ENCODE measurements at places on chromosomes 6 and 20.

DNA sequence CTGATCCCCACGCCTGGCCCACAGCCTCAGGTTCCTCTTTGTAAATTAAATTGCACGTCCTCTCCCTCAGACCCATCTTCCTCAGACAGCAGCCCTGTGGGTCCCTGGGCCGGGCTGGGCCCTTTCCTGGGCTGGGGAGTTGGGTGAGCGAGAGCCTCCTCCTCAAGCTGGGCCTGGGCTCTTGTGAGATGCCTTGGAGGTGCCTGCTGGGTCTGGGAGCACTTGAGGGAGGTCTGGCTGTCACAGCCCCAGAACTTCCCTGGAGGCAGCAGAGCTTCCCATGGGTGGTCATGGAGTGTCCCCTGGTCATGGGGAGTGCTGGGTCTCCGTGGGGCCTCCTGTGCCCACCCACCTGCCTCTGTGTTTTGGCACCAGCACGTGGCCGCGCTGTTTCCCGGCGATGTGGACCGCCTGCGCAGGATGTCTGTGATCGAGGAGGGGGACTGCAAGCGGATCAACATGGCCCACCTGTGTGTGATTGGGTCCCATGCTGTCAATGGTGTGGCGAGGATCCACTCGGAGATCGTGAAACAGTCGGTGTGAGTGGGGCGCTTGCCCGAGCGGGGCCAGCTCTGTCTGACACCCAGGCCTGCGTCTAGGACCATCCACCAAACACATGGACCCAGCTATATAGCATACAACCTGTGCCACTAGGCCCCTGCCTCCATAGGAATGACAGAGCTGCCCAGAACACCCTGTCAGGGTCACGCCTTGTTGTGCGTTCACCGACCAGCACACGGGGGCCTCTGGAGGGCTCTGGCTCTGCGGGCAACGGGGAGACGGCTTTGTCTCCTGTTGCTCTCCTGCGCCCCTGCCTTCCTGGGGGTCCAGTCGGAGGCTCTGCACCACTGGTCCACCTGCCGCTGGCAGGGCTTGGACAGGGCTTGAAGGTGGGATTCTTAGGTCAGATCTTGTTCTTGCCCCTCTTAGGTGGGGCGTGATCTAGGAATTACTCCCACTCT lies 33.0 kb downstream of the PYGB start:
- no peak for DNase-seq

DNA sequence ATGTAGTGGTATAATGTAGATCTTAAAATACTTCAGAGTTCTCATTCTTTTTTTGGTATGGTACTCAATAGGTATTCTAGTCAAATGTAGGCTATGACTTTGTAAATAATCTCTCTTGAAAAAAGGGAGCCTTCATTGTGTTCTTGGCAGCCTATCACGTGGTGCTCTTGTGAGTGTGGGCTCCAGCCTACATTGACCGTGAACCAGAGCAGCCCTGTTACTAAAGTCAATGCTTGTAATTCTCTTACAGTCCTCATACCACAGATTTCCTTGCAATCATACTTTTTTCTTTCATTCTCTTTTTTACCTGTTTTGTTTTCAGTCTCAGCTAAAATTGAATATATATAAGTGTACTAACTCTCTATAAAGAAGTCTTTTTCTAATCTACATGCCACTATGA lies 31.1 kb downstream of the ARID1B start:
- no peak for DNase-seq

DNA sequence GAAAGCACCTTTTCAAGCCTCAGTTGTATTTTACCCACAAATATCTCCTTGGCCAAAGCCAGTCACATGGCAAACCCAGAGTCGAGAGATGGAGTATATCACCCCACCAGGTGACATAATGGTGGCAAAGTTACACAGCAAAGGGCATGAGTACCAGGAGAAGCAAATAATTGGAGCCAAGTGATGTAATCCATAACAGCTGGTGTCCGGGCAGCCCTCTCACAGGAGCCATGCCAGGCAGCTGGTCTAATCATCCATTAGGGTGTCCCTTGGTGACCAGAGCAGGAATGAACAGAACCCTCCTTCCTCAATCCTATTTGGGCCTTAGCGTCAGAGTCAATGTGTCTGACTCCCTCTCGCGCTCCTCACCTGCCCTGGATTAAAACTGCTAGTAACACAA lies 272.1 kb downstream of the LRFN2 start:
- no peak for DNase-seq

- DNase-seq: no peak
Observed at GRCh38 chr6:69994251-69994650, 127.9 kb downstream of the COL19A1 start.

DNA sequence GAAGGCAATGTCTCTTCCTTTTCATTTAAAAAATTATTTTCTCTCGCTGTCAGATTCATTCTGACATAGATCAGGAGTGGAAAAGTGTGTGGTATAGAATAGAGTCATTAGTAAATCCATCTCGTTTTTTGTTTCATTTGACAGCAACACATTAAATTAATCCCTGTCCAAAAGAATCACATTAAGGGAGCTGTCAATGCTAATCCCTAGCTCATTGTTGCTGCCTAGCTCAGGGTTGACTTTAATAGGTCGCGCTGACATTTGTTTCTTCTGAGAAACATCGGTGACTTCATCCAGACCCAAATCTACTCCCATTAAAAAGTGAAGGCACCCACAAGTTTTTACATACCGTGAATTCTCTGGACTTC lies 25.4 kb upstream of the MAP3K7 start:
- DNase-seq: no peak

DNA sequence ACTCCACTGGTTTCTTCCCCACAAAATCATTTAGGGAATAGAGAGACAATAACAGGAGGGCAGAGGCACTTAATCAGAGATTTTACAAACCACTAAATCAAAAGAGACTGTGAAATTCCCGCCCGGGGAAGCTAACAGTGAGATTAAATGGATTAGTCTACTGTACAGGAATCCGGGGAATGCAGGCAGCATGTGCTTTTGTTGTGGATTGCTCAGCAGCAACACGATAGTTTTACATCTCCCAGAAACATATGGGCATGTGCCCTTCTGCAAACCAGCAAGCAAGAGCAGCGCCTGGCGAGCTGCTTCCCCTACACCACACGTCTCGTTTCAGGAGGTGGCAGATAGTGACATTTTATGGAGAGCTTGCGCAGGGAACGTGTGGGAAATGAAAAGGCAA lies 382.3 kb downstream of the CD83 start:
- no peak for DNase-seq

DNA sequence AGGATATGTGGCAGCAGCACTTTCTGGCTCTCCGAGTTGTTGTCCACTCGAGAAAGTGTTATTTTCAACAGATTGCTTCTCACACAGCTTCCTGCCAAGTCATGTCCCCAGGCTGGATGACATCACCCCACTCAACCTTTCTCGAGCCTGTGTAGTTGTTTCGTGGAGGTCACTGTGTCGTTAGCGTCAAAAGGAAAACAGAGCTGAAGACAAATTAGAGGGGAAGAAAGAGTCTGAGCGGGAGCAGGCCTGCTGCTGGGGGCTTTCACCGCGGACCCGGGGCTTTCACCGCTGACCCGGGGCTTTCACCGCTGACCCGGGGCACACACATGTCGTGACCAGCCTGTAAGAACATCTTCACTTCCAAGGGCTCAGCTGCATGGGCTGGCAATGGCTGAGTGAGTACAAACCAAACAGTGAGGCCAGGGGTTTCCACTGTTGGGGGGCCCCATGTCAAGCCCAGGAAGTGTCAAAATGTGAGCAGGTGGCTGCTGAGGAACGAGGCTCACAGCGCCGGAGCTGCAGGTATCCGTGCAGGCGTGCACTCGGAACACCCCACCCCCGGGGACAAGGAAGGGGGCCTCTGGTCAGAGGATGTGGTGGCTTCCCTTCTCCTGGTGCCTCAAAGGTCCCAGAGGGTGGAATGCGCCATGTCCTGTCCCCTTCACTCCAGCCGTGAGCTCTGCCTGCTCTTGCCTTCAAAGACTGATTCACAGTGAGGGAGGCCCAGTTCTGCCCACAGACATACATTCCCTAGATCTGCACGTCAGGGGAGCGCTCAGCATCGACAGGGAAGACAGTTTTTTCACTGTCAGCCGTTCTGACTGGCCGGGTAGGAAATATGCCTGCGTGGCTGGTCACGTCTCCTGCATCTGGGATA lies 365.9 kb downstream of the TAF4 start:
- no peak for DNase-seq

DNA sequence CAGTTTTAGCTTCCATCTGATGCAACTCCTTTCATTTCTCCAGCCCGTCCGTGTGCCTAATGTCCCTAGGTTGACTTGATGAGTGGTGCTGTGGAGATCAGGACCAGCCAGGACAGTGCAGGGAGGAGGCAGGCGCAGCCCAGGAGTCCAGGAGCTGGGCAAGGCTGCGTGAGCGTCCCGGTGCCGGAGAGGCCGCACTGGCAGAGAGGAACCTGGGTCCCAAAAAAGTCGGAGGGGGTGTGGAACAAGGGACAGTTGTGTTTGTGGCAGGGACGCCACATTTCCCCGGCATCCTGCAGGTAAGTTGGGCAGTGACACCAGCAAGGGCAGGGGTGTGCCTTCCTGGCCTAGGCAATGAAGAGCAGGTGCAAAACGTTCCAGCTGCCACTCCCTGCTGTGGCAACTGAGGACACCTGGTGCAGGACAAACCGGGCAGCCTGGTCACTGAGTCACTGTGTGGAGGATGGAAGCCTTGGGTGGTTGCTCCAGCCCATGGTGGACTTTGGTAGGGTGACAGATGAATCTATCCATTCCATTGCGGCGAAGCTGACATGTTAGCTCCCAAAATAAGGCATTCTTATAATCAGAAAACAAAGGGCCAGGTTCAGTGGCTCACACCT lies 53.2 kb downstream of the RAMACL start:
- DNase-seq: no peak

- no peak for DNase-seq
Observed at GRCh38 chr6:7727946-7728854, 2.3 kb downstream of the BMP6 start.

GRCh38 chr6:158506601-158507000 lies 53.3 kb upstream of the TMEM181 start:
- DNase-seq: no peak

DNA sequence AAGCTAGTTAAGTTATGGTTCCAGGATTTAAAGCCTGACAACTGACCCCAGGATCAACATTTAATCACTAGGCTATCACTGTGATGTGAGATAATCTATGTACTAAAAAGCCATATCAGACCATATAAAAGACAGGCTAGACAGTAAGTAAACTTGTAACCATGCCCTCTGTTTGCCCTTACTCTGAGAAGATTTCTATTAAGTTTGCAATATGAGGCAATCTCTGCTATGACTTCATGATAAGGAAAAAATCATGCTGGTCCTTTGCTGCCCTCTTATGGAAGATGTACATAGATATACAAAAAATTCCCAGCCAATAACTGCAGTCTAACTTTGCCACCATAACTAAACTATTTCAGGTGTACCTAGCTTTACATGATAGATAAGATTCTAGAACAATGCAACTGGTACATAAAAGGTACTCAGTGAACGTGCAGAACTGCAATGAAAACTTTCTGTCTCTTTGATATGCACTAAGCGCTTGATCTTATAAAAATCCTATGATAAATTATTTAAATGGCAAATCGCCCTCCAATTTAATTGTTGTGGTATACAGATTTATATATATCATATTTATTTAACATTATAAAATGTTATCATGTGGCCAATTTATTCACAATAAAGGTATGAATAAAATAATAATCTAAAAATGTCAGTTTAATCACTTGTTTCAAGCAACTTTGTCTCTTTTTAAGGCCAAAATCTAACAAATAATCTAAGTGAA lies 70.5 kb downstream of the FAM217A start:
- DNase-seq: peak; percentile 97

- no peak for DNase-seq
Observed at GRCh38 chr6:95228636-95229035, 348.7 kb upstream of the MANEA start.

DNA sequence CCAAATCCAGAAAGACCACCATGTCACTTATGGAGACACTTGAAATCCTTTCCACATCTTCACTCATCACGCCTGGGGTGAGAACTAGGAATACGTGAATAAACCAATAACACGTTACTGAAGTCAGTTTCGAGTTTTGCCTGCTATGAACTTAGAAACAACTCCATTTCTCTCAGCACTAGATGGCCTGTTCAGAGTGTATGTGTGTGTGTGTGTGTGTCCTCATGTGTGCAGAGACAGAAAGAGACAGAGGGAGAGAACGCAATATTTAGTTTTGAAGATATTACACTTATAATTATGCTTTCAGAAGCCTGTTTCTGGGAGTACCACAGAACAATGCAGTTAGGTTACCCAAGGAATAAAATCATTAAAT lies 81.2 kb upstream of the CCN6 start:
- no peak for DNase-seq

- DNase-seq: no peak
Observed at GRCh38 chr6:12060780-12061609, 48.9 kb downstream of the HIVEP1 start.

DNA sequence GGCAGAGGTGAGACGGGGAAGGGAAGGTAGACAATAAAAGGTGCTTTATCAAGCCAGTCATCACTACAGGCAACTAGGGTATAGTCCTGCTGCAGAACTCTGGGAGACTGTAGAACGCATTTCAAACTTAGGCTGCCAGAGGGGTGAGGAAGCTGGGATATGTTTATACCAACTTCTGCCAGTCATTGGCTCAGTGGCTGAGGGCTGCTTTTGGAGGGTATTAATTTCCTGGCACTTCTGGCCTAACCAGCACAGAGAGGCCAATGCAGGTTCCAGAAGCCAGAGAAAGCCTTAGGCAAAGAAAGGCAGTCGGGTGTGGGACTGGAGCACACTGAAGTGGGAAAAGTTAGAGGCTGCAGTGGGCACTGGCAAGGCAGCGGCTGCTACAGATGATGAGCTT lies 3.9 kb upstream of the CPNE5 start:
- DNase-seq: no peak

- DNase-seq: no peak
Observed at GRCh38 chr6:44071670-44072451, 55.4 kb downstream of the MRPL14 start.

DNA sequence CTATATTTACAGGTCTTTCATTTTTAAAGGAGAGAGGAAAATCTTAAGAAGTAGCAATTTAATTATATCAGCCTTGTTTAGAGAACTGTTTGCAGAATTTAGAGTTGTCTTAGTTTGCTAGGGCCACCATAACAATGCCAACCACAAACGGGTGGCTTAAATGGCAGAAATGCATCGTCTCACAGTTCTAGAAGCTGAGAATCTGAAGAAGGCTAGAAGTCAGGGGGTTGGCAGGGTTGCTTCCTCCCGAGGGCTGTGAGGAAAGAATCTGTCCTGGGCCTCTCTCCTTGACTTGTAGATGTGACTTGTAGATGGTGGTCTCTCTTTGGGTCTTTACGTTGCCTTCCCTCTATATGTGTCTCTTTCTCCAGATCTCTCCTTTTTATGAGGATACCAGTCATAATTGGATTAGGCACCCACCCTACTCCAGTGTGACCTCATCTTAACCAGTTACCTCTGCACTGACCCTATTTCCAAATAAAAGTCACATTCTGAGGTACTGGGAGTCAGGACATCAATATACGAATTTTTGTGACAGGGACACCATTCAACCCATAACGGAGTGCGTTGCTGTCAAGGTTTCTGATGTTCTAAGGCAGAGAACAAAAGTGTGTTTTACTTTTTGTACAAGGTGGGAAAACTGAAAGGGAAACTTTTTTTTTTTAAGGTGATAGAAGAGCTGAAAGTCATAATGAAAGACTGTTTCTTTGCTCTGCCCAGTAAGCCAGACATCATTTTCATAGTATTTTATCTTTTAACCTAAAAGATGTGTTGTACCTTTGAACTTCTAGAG lies 84.4 kb downstream of the SAMD3 start:
- DNase-seq: no peak

- DNase-seq: no peak
Observed at GRCh38 chr20:49446808-49447207, 35.7 kb downstream of the KCNB1 start.

Measured in LNCaP clone FGC (cell line).